Kidney (tissue), 22 donors: ENCODE measurements at places on chromosomes 2 and 18. TPM values are rescaled to one million over a fixed set of nuclear protein-coding genes. Genes with fewer than 3 reads are reported as not detected.

DNA sequence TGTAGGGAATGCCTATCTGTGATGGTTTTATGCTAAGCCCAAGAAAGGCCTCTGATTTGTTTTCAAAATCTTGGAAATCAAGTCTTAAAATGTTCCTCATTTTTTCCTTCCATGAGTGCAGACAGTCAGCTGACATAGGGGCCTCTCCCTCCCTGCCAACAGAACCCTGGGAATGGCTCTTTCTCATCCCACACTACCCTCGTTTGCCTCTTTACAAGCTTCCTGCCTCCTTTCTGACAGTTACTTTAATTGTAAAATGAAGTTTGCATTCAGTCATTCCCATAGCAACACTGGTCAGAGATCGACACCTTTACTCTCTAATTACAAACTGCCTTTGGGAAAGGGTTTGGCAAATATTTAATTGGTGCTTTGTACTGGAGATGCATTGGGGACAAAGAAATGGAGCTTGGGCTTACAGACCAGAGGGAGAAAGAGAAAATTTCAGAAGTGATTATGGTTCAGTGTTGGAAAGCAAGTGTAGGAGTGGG is 25.4 kb downstream of the KIF5C start:
- DNase-seq, result peak; percentile 8

Gene CHST9
- total RNA-seq, result 9.8 TPM

DNA sequence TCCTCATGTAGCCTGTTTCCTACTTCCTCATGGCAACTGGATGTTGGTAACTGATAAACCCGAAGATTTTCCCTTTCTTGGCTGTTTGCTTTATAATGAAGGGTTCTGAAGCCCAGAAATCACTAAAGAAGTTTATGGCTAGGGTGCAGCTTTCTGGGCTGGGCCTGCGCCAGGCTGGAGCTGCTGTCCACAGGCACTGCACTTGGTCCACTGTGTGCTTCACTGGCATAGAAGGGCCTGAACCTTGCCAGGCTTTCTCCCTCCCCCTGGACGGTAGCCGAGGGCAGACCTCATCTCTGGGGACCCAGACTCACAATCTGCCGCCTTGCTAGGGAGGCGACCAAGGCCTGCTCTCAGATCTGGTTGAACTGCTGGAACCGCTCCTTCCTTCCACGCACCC is 133.3 kb upstream of the SPRED2 start:
- DNase-seq, result no peak

DNA sequence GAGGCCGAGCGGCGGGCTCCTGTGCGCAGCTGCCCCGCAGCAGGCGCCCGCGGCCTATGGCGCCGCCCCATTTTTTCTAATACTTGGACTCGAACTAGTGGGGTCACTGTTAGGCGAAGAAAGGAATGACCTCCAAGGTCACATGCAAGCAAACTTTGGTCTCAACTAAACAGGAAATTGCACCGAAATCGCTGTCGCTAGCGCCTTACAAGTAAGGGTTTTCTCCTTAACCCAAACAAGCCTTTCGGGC is 339 bp downstream of the ACAA2 start:
- DNase-seq, result peak; percentile 68
